CD4-positive, alpha-beta T cell (primary cell): ENCODE measurements at places on chromosomes 7 and 10. TPM values are rescaled to one million over a fixed set of nuclear protein-coding genes. Genes with fewer than 3 reads are reported as not detected.
A peak's percentile ranks its signal among the peaks of the same experiment; 100 is the strongest.

- peaks cover 13% of the 10 kb centered on the region for H3K4me1 ChIP-seq
- H3K27me3 ChIP-seq: peaks cover 42% of the 10 kb centered on the region
- no peak overlapping the region for H3K4me3 ChIP-seq
- H3K36me3 ChIP-seq: no peaks in the 10 kb centered on the region
- no peak overlapping the region for H3K27ac ChIP-seq
- DNase-seq: no peak
These were observed 4.8 kb downstream of the INA start for GRCh38 chr10:103281753-103282152.

- no peak overlapping the region for H3K4me3 ChIP-seq
- H3K36me3 ChIP-seq: no peaks in the 10 kb centered on the region
- H3K4me1 ChIP-seq: no peaks in the 10 kb centered on the region
- no peaks in the 10 kb centered on the region for H3K27me3 ChIP-seq
- no peak for DNase-seq
- H3K27ac ChIP-seq: no peak overlapping the region
These were observed 72.5 kb downstream of the C10orf90 start for GRCh38 chr10:126598009-126598408.

The PNLIPRP1 gene
- total RNA-seq: not detected

GRCh38 chr10:12193193-12193592 is 2.5 kb downstream of the NUDT5 start:
- H3K4me1 ChIP-seq: peaks cover 27% of the 10 kb centered on the region
- no peaks in the 10 kb centered on the region for H3K36me3 ChIP-seq
- DNase-seq: no peak
- no peak overlapping the region for H3K4me3 ChIP-seq
- H3K27me3 ChIP-seq: no peaks in the 10 kb centered on the region

DNA sequence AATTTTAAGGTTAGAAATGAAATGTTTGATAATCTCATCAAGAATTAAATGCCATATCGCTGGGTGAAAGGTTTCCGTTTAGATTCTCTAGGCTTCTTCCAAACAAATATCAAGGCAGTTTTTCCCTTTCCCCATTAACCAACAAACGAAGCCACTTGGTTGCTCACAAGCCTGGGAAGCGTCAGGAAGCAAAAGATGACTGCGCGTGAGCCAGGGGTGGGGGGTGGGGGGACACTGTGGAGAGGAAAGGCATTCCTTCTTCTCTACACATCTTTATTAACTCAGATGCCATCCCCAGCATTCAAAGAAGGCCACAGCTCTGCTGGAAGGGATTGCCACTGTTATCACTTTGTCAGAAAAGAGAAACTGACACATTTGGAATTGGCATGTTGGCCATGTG is 207.1 kb downstream of the TRIL start:
- H3K36me3 ChIP-seq: no peaks in the 10 kb centered on the region
- no peak for DNase-seq
- no peaks in the 10 kb centered on the region for H3K27me3 ChIP-seq
- no peaks in the 10 kb centered on the region for H3K4me1 ChIP-seq

- peaks cover 28% of the 10 kb centered on the region for H3K27me3 ChIP-seq
- H3K4me3 ChIP-seq: no peak overlapping the region
- no peaks in the 10 kb centered on the region for H3K36me3 ChIP-seq
- H3K27ac ChIP-seq: no peak overlapping the region
These were observed 5.7 kb downstream of the PLCE1 start for GRCh38 chr10:93999401-93999851.

The GBX1 gene
- not detected for total RNA-seq

GRCh38 chr10:103582331-103583123 is 89.0 kb downstream of the NEURL1 start:
- no peak overlapping the region for H3K4me3 ChIP-seq
- DNase-seq: no peak
- H3K4me1 ChIP-seq: peaks cover 13% of the 10 kb centered on the region
- H3K27me3 ChIP-seq: no peaks in the 10 kb centered on the region

GRCh38 chr7:41705109-41705901 is 2.4 kb upstream of the INHBA start:
- H3K4me3 ChIP-seq: peak overlapping the region; percentile 51
- H3K4me1 ChIP-seq: peaks cover 17% of the 10 kb centered on the region
- H3K27me3 ChIP-seq: peaks cover 33% of the 10 kb centered on the region
- H3K27ac ChIP-seq: no peak overlapping the region
- no peaks in the 10 kb centered on the region for H3K36me3 ChIP-seq
- peak; percentile 45 for DNase-seq

GRCh38 chr10:61669849-61670248 is 7.1 kb downstream of the CABCOCO1 start:
- H3K36me3 ChIP-seq: no peaks in the 10 kb centered on the region
- H3K27ac ChIP-seq: no peak overlapping the region
- no peak overlapping the region for H3K4me3 ChIP-seq
- no peaks in the 10 kb centered on the region for H3K27me3 ChIP-seq
- no peak for DNase-seq

The EN2 gene
- total RNA-seq: not detected

DNA sequence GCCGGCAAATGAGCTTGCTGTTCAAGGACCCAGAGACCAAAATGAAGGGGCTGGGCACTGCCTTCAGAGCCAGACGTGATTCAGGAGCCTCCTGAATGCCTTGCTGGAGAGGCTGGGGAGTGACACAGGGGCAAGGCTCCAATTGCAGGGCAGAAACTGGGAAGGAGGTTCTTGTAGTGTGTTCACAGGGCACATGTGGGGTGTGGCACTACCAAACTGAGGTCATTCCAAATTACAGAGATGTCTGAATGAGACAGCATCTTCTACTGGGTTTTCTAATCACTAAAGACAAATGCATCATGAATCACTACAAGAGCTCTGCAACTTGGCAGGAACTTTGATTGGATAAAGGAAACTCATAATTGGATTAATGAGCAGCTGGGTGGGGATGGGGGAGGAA is 17.8 kb downstream of the CRTAC1 start:
- no peak overlapping the region for H3K4me3 ChIP-seq
- no peaks in the 10 kb centered on the region for H3K4me1 ChIP-seq
- DNase-seq: no peak
- H3K36me3 ChIP-seq: no peaks in the 10 kb centered on the region

GRCh38 chr10:3135006-3135405 is 37.6 kb downstream of the PITRM1 start:
- peaks cover 87% of the 10 kb centered on the region for H3K36me3 ChIP-seq
- no peaks in the 10 kb centered on the region for H3K27me3 ChIP-seq
- no peak for DNase-seq
- H3K4me1 ChIP-seq: no peaks in the 10 kb centered on the region
- no peak overlapping the region for H3K27ac ChIP-seq
- H3K4me3 ChIP-seq: no peak overlapping the region

GRCh38 chr10:26741368-26741767 is 43.9 kb downstream of the PDSS1 start:
- peaks cover 3% of the 10 kb centered on the region for H3K4me1 ChIP-seq
- no peak for DNase-seq
- peaks cover 39% of the 10 kb centered on the region for H3K36me3 ChIP-seq
- H3K4me3 ChIP-seq: no peak overlapping the region

GRCh38 chr7:151137791-151138152 is 29.7 kb downstream of the GBX1 start:
- H3K4me1 ChIP-seq: no peaks in the 10 kb centered on the region
- DNase-seq: no peak
- no peak overlapping the region for H3K27ac ChIP-seq
- H3K36me3 ChIP-seq: peaks cover 30% of the 10 kb centered on the region
- no peak overlapping the region for H3K4me3 ChIP-seq

GRCh38 chr10:83193026-83193425 is 946.3 kb upstream of the GHITM start:
- H3K4me1 ChIP-seq: no peaks in the 10 kb centered on the region
- H3K27me3 ChIP-seq: no peaks in the 10 kb centered on the region
- DNase-seq: no peak
- no peak overlapping the region for H3K4me3 ChIP-seq
- H3K36me3 ChIP-seq: no peaks in the 10 kb centered on the region

The ADARB2 gene
- not detected for total RNA-seq

The CXCL12 gene
- not detected for total RNA-seq

The CD36 gene
- 1.7 TPM for total RNA-seq

GRCh38 chr10:132224343-132225072 is 37.8 kb downstream of the DPYSL4 start:
- H3K4me1 ChIP-seq: peaks cover 14% of the 10 kb centered on the region
- no peaks in the 10 kb centered on the region for H3K27me3 ChIP-seq
- H3K4me3 ChIP-seq: no peak overlapping the region
- H3K27ac ChIP-seq: no peak overlapping the region
- no peak for DNase-seq
- no peaks in the 10 kb centered on the region for H3K36me3 ChIP-seq

DNA sequence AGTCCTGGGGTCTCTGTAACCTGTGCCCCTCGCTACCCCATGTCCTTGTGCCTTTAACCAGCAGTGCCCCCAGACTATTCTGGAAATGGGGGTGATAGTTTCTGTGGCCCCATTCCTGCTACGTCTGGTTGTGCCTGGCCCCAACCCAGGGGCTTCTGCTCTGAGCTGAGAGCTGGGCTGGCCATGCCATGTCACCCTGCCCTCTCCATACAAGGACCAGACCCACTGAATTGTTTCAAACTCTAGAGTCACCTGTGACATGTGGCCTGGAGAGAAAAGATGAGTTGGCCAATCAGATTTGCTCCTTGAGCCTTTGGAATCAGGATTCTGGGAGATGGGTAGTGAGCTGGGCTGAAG is 108.6 kb downstream of the GRK5 start:
- no peak for DNase-seq
- peaks cover 40% of the 10 kb centered on the region for H3K4me1 ChIP-seq
- no peak overlapping the region for H3K27ac ChIP-seq
- H3K4me3 ChIP-seq: no peak overlapping the region
- H3K36me3 ChIP-seq: no peaks in the 10 kb centered on the region
- no peaks in the 10 kb centered on the region for H3K27me3 ChIP-seq

- no peaks in the 10 kb centered on the region for H3K36me3 ChIP-seq
- H3K27ac ChIP-seq: no peak overlapping the region
- no peaks in the 10 kb centered on the region for H3K4me1 ChIP-seq
- DNase-seq: no peak
- no peaks in the 10 kb centered on the region for H3K27me3 ChIP-seq
These were observed 20.7 kb downstream of the LAMB1 start for GRCh38 chr7:107982042-107982840.

GRCh38 chr7:79785556-79785955 is 332.1 kb upstream of the MAGI2 start:
- DNase-seq: no peak
- no peaks in the 10 kb centered on the region for H3K36me3 ChIP-seq
- H3K27ac ChIP-seq: no peak overlapping the region
- no peak overlapping the region for H3K4me3 ChIP-seq
- H3K4me1 ChIP-seq: no peaks in the 10 kb centered on the region

DNA sequence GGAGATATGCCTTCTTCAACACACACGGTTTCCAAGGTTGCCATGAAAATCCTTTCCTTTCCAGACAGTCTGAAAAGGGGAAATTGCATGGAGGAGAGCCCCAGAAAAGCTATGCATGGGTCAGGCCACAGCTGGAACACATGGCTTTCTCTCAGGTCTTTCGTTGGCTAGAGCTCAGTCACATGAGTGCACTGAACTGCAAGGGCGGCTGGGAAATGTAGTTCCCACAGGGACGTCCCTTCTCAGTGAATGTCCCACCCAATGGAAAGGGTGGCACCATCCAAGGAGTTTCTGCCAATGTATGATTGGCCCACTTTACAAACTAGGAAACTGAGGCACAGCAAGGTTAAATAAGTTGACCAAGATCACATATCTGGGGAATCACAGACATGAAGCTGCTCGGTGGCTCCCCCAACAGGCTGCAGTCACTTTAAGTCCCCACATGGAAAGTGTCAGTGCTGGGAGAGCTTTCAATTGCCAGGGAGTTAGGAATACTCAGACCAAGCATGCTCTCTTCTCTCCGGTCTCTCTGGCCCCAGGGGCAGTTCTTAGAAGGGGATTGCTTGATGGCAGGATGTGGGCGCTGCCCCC is 571.3 kb downstream of the GLRX3 start:
- H3K27me3 ChIP-seq: no peaks in the 10 kb centered on the region
- H3K27ac ChIP-seq: no peak overlapping the region
- H3K4me3 ChIP-seq: no peak overlapping the region
- no peaks in the 10 kb centered on the region for H3K36me3 ChIP-seq
- no peak for DNase-seq
- no peaks in the 10 kb centered on the region for H3K4me1 ChIP-seq

- no peak for DNase-seq
- H3K27me3 ChIP-seq: no peaks in the 10 kb centered on the region
- H3K27ac ChIP-seq: no peak overlapping the region
These were observed 57.6 kb downstream of the NKX6-2 start for GRCh38 chr10:132728321-132728720.

GRCh38 chr7:74412056-74412455 is 41.6 kb upstream of the GTF2IRD1 start:
- no peak for DNase-seq
- no peaks in the 10 kb centered on the region for H3K36me3 ChIP-seq
- no peaks in the 10 kb centered on the region for H3K4me1 ChIP-seq
- H3K27me3 ChIP-seq: no peaks in the 10 kb centered on the region
- no peak overlapping the region for H3K27ac ChIP-seq
- no peak overlapping the region for H3K4me3 ChIP-seq

The AEBP1 gene
- 21.3 TPM for total RNA-seq

The RPEL1 gene
- total RNA-seq: not detected

DNA sequence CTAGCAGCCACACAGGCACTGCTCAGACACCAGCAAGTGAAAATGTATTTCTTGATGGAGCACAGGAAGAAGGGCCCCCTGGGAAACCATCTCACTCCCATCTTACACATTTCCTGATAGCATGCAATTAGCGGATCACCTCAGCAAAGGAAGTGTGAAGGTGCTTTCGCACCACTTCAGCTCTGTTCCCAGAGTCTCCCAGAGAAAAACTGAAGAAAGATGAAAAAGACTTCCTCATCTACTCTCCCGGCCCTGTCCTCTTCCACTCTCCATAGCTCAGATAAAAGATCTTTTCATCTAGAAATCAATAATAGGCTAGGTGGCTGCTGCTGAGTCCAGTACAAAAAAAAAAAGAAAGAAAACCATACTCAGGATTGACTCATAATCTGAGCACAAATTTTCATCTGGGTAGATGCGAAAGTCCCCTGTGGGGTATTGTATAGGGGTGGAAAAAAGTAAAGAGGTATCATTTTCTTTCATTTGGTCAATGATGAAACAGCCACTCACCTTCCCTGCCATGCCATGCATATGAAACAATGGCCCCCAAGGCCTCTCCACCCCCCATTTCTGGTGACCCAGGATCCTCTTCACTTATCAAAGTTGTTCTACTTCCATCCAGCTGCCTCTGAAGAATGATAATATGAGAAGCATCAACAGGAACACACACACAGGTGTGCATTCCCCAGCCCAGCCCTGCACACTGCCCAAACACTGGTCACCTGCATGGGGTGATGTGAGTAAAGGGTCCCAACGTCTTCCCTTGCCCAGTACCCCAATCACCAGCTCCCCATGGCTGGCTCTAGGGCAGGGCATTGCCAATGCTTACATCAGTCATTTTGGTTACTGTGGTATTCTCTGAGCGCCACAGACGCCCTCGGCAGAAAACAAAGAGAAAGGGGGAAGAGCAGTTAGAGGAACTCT is 48.8 kb upstream of the DGKI start:
- H3K36me3 ChIP-seq: peaks cover 63% of the 10 kb centered on the region
- H3K4me3 ChIP-seq: no peak overlapping the region
- H3K4me1 ChIP-seq: peaks cover 6% of the 10 kb centered on the region
- DNase-seq: no peak
- no peak overlapping the region for H3K27ac ChIP-seq

GRCh38 chr7:27788437-27788836 is 48.5 kb downstream of the TAX1BP1 start:
- H3K27ac ChIP-seq: no peak overlapping the region
- no peaks in the 10 kb centered on the region for H3K4me1 ChIP-seq
- H3K4me3 ChIP-seq: no peak overlapping the region
- no peaks in the 10 kb centered on the region for H3K27me3 ChIP-seq
- peaks cover 56% of the 10 kb centered on the region for H3K36me3 ChIP-seq

The PNLIPRP3 gene
- not detected for total RNA-seq

The PPP1R17 gene
- total RNA-seq: not detected
